ENCODE measurements at places on chromosomes 12 and 14.

DNA sequence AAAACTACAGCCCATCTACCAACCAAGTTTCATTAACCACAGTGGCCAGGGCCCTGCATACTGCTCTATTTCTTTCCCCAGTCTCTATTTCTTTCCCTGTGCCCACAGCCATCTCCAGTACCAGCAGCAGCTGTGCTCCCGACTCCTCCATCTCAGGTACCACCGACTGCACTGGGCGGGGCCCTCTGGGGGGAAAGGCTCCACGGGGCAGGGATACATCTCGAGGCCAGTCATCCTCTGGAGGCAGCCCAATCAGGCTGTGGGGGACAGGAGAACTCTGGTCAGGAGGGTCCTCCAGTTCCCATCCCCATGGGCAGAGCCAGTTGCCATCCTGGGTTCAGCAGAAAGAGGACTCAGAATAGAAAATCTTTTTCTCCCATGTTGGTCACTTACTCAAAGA is 3.0 kb downstream of the CDK4 start:
- no peak for DNase-seq

GRCh38 chr12:81208187-81208911 is 130.5 kb downstream of the ACSS3 start:
- no peak for DNase-seq

DNA sequence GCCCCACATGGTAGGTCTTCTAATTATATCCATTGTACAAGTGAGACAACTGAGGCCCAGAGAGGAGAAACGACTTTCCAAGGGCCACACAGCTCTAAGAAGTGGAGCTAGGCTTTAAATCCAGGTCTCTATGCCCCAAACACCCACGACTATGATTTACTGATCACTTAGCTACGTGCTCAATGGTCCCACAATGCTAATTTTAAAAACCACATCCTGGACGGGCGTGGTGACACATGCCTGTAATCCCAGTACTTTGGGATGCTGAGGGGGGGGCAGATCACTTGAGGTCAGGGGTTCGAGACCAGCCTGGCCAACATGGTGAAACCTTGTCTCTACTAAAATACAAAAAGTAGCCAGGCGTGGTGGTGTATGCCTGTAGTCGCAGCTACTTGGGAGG is 8.4 kb upstream of the MLEC start:
- no peak for DNase-seq

DNA sequence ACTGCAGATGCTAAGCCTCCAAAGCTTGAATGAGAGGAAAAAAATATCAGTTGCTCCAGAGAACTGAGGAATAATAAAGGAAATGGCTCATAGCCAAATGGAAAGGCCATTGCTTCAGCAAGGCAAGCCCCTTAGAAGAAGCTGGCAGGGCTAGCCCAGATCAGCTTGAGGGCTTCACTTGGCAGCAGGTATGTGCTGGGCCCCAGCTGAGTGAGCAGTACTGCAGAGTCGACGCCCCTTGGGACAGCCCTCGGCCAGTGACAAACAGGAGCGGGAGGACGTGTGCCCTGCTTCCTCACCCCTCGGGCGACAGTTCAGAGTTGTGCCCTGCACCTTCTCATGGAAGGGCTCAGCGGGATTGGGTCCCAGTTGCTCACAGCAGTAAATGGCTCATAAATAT is 1031.2 kb upstream of the TMEM132C start:
- no peak for DNase-seq

GRCh38 chr12:61891632-61892031 is 368.6 kb upstream of the USP15 start:
- DNase-seq = no peak

- DNase-seq = peak; percentile 43
Observed at GRCh38 chr12:74537126-74537706, 419 bp upstream of the ATXN7L3B start.

DNA sequence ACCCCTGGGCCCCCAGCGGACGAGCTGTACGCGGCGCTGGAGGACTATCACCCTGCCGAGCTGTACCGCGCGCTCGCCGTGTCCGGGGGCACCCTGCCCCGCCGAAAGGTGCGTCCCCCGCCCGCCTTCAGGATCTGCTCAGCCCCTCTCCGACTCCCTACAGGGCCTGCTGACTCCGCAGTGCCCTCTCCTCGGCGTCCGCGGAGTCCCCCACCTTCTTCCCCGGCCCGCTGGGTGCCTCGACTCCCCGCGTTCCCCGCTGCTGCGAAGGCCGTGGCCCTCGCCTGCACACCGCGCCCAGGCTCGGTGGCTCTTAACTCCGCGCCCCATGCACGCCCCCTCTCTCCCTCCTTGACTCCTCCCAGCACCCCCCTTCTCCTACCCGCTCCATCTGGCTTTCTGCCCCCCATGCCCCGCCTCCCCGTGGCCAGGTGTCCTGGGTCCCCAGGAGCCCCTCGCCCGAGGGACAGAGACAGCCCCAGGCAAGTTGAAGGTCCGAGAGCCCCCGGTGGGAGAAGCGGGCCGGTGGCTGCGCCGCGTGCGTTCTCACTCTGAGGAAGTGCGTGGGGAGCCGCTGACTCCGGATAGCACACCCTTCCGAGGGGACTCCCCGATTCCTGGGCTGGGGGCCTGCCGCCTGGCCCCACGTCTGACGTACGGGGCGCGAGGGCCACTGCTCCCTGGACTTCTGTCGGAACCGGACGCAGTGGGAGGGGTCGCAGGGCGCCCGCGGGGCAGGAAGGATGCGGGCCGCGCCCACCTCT is 594 bp downstream of the TAMALIN start:
- no peak for DNase-seq

DNA sequence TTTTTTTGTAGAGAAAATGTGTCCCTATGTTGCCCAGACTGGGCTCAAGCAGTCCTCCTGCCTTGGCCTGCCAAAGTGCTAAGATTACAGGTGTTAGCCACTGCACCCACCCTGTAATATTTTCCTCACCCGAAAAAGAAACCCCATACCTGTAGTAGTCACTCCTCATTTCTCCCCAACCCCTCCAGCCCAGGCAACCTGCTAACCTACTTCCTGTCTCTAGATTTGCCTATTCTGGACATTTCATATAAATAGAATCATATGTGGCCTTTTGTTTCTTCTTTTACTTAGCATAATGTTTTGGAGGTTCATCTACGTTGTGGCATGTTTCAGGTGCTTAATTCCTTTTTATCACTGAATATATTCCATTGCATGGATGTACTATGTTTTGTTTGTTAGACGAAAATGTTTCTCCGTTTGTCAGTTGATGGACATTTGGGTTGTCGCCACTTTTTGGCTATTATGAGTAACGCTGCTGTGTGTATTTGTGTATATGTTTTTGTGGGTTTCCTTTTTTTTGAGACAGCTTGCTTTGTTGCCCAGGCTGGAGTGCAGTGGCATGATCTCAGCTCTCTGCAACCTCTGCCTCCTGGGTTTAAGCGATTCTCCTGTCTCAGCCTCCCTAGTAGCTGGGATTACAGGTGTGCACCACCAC is 6.2 kb downstream of the ANKRD13A start:
- no peak for DNase-seq

GRCh38 chr12:25785134-25785533 is 173.3 kb upstream of the RASSF8 start:
- DNase-seq = no peak

- no peak for DNase-seq
Observed at GRCh38 chr12:50620109-50620977, 115.6 kb downstream of the DIP2B start.

GRCh38 chr12:80472236-80472635 is 28.2 kb downstream of the PTPRQ start:
- no peak for DNase-seq

GRCh38 chr12:104643819-104644669 is 187.3 kb downstream of the CHST11 start:
- peak; percentile 42 for DNase-seq

- DNase-seq = no peak
Observed at GRCh38 chr12:57110104-57111030, 795 bp downstream of the STAT6 start.

DNA sequence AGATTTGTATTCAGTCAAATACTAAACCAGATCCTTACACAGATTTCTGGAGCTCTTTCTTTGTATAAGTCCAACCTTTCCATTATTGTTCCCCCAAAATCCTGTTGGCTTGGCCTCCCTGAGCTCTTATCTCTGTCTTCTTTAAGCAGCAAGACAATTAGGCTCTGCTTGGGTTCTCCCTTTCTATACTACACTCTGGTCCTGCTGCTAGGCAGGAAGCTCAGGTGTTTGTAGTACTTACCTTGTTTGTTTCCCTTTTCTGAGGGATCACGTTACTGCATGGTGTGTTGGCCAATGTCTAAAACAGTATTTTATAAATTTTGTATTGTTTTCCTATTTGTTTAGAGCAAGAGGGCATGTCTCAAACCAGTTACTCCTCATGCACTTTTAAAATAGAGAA is 192.9 kb downstream of the PRKD1 start:
- no peak for DNase-seq

DNA sequence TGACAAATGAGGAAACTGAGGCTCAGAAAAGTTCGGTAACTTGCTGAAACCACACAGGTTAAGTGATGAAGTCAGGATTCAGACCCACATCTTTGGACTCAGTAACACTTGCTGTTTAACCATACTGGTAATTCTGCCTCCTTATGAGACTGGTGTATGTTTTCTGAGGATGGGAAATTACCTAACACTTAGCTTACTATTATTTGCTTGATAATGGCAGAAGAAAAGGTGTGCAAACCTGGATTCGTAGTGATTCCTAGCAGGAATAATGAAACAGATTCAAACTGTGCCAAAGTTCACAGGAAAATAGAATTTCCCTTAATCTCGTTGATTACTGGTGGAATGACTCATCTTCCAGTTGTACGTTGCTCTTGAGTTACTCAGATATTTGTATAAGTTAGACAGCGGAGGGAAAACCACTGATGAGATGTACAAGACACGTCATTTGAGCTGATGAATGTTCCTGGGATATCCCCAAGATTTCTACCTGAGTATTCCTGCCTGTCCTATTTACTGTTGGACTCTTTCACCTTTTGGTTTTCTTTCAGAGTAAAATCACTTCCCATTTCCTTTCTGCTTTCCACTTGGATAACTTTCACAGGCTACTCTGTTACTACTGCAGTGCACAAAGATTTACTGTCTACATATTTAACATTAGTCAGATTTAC is 37.5 kb downstream of the PRORP start:
- no peak for DNase-seq

DNA sequence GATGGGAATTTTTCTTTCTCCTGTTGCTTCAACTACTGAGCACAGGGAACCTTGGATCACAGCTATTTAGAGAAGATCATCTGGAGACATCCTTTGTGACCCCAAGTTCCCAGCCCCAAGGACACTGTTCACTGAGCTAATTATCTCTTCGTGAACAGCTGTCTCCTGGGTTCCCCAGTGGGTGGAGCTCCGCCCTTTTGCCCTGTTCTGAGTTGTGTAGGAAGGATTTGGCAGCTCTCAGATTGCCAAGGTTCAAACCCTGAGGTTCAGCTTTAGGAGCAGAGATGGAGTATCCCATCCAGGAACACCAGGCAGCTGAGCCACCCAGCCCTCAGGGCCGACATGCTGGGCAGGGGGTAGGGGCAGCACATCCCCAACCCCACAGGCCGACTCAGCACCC is 32.0 kb downstream of the NGB start:
- no peak for DNase-seq

DNA sequence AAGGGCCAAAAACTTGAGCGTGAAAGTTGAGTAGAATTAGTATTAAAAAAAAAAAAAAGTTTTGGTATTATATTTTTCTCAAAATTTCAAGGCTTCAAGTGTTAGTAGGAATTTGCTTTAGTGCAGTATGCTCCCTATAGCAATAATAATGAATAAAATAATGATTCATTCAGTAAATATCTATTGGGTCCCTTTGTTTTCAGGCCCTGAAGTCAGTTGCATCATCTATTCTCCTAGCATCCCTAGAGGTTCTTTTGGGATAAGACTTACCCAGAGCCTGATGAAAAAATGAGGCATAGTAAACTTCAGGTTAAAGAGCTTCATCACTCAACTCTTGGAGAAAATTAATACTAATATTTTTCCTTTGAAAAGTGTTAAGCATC is 1.1 kb downstream of the KMT5A start:
- no peak for DNase-seq

- peak; percentile 31 for DNase-seq
Observed at GRCh38 chr12:97308576-97309198, 153.9 kb upstream of the RMST start.

- DNase-seq = no peak
Observed at GRCh38 chr14:104111301-104112112, 26.0 kb downstream of the ASPG start.

GRCh38 chr12:5222011-5222461 is 178.4 kb downstream of the KCNA5 start:
- DNase-seq = no peak

DNA sequence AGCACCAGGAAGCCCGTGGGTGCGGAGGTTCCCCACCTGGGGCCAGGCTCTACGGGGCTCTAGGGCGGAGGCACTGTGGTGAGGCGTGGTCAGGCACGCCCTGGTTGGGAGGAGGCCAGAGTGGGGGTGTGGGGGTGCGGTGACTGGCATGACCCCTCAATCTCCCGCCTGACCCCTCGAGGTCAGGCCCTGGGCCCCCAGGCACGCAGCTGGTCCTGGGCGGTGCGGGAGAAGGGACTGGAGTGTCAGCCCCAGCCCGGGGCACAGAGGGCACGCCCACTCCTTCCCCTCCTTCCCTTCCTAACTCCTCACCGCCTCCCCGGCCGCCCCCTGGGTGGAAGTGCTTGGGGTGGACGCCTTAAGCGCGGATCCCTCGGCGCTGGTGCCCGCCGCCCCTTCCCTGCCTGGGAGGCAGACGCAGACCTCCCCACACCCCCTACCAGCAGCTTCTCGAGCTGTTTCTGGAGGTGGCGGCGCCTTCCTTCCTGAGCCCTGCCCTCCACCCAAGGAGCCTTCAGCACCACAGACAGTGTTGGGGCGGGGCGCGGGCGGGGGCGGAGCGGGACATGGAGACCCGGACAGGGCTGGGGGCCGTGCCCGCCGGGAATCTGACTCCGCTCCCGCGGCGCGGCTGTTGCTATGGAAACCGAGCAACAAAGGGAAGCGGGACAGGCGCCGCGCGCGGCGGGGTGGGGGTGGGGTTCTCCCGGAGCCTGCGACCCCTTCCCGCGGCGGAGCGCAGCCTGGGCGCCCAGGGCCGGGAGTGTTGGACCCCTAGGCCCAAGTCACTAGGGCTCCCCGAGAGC is 741 bp upstream of the CRIP2 start:
- DNase-seq = no peak

DNA sequence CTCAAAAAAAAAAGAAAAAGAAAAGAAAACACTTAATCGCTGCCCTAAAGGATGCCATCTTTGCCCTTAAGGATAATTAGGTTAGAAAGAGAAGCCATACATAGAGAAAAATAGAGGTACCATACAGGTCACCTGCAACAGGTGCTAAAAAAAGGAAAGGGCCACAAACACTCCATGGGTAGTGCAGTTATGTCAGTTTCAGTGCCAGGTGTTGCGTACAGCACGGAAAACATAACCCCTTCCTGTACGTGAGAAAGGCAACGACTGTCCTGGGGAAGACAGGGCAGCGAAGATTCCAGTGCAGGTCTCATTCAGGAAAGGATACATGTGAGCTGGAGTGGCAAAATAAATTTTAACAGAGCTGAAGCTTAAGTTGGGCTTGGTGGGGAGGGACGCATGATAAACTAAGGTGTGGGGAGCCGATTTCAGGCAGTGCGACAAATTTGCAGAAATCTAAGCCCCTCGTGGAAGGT is 553 bp upstream of the DAZAP2 start:
- DNase-seq = peak; percentile 8
